AML-193 (cell line): ENCODE measurements at places on chromosomes 6 and 20.

DNA sequence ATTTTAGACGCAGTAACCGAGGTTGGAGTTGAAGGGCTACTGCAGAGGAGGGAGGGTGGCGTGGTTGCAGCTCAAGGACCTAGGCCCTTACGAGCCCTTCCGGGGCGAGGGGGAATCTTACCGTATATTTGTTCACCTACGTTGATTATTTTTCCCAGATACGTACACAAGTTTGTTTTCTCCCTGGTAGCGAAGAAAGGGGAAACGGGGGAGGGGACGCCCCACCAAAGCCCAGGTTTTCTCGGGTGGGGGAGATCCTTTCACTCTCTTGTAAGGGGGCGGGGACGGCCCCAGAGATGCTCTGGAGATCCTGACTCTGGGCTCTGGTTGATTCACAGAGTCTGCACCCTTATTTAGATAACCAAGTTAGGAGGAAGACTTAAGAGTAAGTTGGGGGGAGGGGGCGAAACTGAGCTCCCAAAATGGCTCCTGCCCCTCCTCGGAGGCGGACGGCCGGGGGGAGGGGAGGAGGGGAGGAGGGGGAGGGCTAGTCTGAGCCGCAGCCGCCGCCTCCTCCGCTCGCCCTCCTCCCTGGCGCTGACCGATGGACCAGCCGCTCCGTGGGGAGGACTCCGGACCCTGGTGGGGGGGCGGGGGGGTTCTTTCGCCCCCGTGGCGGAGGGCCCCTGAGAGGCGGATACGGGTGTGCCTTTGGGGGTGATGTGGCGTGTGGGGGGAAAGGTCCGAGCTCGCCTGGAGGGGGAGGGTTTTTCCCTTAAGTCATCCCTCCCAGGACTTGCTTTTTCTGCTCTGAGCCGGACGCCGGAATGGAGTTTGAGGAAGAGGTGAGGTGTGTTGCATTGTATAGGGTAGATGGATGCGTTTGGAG is 2.2 kb downstream of the BRD2 start:
- DNase-seq = peak; percentile 75

DNA sequence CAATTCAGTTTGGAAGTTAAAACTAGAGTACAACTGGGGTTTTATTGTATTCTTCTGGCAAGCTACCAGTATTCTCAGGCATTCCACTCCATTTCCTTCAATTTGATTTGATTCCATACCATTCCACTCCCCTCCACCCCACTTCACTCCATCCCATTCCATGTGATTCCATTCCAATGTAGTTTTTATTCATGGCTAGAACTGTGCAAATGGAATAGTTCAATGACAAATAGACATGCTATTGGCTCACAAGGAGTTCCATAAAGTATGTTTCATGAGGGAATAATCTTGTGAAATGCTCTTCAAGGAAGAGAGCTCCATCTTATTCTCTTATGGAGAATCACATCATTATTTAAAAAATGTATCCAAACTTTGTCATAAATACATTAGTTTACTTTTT is 285.0 kb upstream of the BMP2 start:
- no peak for DNase-seq

- peak; percentile 90 for DNase-seq
Measured at GRCh38 chr6:83215131-83216047, 22.2 kb downstream of the RWDD2A start.

DNA sequence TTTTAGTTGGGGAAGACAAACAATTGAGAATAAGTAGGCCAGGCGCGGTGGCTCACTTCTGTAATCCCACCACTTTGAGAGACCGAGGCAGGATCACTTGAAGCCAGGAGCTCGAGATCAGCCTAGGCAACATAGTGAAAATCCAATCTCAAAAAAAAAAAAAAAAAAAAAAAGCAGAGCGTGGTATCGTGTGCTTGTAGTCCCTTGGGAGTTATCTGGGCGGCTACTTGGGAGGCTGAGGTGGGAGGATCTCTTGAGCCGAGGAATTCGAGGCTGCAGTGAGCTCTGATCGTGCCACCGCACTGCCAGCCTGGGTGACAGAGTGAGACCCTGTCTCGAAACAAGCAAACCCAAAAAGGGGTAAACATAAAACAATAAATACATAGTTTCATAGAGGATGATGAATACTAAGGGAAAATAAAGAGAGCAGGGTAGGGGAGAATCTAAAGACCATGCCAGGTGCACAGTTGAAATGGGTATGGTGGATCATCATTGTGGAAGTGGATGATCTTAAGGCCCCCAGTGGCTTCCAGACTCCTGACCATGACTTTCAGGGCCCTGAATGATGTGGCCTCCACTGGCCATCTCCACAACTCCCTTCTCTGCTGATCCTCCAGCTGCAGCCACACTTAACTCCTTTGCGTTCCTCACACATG is 947 bp downstream of the POFUT1 start:
- no peak for DNase-seq

DNA sequence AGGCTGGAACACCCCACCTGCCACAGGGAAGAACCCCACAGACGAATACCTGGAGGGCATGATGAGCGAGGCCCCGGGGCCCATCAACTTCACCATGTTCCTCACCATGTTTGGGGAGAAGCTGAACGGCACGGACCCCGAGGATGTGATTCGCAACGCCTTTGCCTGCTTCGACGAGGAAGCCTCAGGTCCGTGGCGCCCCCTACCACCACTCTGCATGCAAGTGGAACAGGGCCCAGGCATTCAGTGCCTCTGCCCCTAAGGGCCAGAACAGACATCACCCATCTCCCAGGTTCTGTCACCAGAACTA is 6.6 kb downstream of the MYL9 start:
- DNase-seq = no peak

DNA sequence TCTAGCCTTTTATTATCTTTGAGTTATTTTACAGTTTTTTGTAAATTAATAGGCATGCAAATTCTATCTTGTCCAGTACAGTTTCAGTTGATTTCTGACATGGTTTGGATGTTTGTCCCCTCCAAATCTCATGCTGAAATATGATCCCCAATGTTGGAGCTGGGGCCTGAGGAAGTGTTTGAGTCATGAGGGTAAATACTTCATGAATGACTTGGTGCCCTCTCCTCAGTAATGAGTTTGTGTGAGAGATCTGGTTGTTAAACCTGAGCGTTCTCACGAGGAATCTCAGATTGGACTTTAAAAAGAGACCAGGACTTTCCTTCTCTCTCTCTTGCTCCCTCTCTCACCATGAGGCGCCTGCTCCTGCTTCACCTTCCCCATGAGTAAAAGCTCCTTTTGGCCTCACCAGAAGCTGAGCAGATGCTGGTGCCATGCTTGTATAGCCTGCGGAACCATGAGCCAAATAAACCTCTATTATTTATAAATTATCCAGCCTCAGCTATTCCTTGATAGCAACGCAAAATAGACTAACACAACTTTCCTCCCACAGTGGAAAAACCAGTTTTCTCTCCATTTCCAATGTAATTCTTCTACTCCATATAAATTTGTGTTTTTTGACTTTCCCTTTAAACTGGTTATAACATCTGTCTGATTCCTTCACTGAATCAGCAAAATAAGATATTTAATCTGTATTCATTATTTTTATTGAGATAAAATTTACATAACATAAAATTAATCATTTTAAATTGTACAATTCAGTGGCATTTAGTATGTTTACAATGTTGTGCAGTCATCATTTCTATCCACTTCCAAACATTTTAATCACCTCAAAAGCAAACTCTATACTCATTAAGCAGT is 78.7 kb upstream of the PRSS16 start:
- no peak for DNase-seq

DNA sequence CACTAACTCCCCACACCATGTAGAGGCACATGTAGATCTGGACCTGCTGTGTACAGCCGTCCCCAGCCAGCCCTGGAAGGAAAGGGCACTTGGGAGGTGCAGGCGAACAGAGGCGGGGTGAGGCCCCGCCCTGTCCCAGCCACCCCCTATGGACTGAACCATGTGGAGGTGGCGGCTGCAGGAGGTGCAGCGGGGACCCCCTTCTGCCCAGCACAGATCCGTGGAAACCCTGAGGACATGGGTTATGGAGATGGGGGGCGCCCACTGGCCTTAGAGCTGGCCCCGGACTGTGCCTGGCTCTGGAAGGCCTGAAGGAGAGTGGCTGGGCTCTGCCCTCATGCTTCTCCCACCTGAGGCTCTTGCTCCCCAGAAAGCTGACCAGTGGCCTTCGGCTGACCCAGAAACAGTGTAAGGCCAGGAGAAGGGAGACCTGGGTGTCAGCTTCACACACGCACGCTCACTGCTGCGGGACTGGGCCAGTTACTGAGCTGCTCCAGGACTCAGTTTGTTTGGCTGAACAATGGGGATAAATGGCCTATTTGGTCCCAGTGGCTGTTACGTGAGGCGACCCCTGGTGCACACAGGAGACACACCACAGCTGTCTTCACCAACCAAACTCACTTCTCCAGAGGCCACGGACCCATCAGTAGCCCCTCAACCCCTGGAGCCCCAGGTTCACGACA is 87.2 kb downstream of the GINS1 start:
- no peak for DNase-seq

DNA sequence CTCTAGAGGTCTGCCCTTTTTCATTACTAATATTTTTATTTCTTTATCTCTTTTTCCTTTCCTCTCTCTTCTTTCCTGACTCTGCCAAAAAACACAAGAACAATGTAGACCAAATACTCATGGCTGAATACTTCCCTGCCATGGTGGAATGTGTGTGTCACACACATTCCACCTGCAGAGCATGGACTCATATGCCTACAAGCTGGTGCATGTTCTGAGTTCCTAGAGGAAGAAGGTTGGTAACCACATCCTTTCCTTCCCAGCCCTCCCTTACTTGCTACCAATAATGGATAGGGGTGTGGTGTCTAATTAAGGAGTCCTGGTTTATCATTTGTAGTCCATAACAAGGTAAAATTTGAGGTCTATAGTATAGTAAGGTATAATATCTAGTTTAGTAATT is 15.2 kb upstream of the CST9L start:
- DNase-seq = no peak

DNA sequence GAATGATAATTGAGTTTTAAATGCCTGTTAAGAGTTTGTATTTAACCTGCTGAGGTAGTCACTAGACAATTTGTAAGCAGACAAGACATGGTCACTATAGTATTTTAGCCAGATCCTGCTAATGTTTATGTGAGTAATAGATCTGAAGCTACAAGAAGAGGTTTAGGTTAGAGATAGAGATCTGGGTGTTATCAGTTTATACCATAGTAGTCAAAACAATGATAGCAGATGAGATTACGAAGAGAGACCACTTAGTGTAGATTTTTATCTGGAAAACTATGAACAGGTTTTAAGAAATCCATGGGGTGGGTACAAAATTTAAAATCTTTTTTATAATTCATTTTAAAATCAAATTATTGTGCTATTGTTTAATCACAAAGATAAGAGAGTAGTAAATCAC is 47.5 kb downstream of the PHIP start:
- DNase-seq = no peak

- no peak for DNase-seq
Measured at GRCh38 chr20:41715526-41715925, 97.3 kb upstream of the CHD6 start.

GRCh38 chr6:8110117-8110721 is 7.9 kb upstream of the EEF1E1 start:
- no peak for DNase-seq

DNA sequence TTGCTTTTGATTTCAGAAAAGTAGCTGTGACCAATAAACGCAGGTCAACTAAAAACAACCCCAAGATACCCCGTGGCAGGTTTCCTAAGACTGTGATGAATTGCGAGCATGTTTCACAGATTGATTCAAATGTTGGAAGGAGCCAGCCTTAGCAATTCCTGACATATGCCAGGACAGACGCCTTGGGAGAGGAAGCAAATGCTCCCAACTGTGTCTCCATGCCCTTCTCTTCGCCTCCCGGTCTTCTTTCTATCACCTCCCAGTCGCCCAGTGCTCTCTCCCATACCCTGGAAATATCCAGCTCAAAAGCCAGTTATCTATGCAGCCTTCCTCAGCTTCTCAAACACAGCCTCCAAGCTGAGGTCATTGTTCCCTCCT is 32.0 kb downstream of the KIAA0319 start:
- DNase-seq = no peak

DNA sequence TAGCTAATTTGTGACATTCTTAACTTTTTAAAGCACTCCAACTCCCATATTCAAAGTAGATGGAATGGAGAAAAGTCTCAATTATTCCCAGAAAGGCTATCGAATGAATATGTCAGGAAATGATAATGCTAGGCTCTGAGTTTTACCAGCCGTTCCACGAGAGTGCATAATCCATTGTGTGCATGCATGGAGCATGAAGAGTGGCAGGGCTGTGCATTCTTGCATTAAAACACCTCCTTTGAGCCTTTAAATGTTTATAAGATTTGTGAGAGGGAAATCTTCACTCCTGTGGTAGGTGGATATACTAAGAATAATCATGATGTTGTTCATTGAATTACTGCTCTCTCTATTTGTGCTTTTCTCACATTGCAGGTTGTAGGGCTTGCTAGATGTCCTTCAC is 178.3 kb downstream of the CARMIL1 start:
- no peak for DNase-seq

DNA sequence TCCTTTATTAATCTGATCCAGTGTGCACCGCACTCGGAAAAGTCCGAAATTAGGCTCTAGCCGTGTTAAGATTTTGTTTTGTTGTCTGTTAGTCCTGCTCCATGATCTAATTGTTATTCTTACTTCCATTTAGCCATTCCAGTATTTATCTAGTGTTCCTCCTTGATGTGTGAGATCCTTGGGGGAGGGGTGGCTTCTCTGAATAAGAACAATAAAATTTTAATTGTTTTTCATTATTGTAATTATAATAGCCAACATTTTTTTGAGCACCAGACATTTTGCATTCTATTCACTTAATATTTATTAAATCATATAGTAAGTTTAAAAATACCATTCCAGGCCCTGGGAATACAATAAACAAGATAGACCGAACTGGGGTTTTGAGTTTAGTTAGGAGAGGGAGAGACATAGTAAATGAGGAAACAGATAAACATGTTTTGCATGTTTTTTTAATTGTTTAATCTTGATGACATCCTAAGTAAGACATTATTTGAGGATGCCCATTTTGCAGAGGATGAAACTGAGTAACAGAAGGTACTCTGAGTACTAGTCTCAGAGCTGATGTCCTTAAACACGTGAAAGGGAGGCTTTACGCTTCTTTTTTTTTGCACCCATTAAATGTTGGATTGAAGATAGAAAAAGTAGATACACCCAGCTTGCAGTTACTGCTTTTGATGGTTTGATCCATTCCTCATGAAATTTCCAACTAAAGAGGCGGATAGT is 1.2 kb downstream of the CBFA2T2 start:
- DNase-seq = no peak

- DNase-seq = no peak
Measured at GRCh38 chr6:28488916-28489365, 26.7 kb downstream of the GPX6 start.
